ENCODE measurements at places on chromosomes 13 and 19.

GRCh38 chr13:94776956-94777355 is 64.6 kb upstream of the SOX21 start:
- DNase-seq = no peak

DNA sequence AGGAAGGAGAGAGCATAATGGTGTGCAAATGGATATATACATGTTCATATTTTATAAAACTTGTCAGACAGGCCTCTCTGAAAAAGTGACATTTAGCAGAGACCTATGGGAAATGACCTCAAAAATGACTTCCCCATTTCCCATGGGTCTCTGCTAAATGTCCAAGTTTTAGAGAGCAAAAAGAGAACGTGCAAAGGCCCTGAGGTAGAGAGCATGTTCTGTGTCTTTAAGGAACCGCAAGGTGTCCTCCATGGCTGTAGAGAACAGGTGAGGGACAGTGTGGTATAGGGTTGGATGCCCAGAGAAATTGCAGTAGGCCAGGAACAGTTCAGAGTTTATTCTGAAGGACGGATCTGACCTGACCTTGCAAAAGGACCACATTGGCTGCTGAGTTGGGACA is 113.2 kb upstream of the RNF113B start:
- no peak for DNase-seq

GRCh38 chr19:43779820-43780219 is 953 bp downstream of the KCNN4 start:
- DNase-seq = no peak

DNA sequence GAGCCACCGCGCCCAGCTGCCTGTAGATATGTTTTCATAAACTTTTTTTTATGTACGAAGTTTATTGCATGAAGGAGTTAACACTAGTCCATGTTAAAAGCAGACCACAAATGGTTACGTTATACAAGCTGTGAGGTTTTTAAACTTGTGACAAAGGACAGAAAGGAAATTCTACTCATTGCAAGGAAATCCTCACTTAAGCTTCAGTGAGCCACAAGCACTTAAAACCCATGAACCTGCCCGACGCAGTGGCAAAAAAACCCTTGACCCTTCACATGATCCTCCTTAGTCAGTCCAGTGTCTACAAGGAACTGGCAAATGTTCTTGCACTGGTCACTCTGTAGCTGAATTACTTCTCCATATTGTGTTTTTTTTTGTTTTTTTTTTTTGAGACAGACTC is 4.2 kb downstream of the MPND start:
- no peak for DNase-seq

DNA sequence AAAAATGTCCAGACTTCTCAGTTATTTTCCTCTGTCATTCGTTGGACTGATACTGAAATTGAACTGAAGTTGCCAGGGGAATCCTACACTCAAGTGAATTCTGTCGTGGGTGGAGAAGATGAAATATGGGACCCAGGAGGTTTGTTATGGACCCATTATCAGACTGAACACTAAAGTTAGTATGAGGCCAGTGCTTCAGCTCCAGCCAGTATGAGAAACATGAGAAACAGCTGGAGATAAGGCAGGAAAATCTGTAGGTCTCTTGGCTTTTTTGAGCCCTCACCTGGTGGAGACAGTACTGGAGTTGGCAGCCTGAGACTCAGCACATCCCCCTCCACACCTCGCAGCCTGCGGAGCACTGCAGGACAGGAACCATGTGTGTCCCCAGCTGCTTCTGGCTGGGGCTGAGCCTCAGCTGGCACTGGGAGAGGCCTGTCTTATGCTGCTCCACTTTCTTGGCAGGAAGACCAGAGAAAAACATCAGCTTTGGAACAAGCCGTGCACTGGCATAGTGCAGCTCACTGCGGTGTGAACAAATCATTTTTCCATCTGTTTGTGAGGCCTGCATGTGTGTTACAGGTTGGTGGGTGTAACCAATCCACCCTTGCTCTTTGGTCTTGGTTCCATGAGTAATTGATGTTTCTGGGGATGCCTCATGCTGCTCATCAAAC is 641.0 kb downstream of the FGF9 start:
- DNase-seq = no peak

- DNase-seq = no peak
Measured at GRCh38 chr19:36115453-36116343, at the start of gene TBCB. Gene TBCB (plus strand): TSS chr19:36115468. CDS start chr19:36115561, 93 bp downstream.

Measured in AG08396 (cell line).